ENCODE measurements at places on chromosomes 1 and 21. TPM values are rescaled to one million over a fixed set of nuclear protein-coding genes. Genes with fewer than 3 reads are reported as not detected.

The OR2L5 gene
- total RNA-seq = 0.50 TPM

The RPTN gene
- not detected for total RNA-seq

The PRKAA2 gene
- total RNA-seq = 5.8 TPM

The TCHHL1 gene
- total RNA-seq = not detected

The LRRC53 gene
- not detected for total RNA-seq

The TFF2 gene
- not detected for total RNA-seq

The LIN28A gene
- not detected for total RNA-seq

The ZNF281 gene
- 22.9 TPM for total RNA-seq

The ZCCHC17 gene
- 47.5 TPM for total RNA-seq

The ATP1A2 gene
- total RNA-seq = not detected

The ATAD3C gene
- 1.8 TPM for total RNA-seq

Data from mammary epithelial cell (primary cell).